ENCODE measurements at places on chromosomes 7 and 10.

DNA sequence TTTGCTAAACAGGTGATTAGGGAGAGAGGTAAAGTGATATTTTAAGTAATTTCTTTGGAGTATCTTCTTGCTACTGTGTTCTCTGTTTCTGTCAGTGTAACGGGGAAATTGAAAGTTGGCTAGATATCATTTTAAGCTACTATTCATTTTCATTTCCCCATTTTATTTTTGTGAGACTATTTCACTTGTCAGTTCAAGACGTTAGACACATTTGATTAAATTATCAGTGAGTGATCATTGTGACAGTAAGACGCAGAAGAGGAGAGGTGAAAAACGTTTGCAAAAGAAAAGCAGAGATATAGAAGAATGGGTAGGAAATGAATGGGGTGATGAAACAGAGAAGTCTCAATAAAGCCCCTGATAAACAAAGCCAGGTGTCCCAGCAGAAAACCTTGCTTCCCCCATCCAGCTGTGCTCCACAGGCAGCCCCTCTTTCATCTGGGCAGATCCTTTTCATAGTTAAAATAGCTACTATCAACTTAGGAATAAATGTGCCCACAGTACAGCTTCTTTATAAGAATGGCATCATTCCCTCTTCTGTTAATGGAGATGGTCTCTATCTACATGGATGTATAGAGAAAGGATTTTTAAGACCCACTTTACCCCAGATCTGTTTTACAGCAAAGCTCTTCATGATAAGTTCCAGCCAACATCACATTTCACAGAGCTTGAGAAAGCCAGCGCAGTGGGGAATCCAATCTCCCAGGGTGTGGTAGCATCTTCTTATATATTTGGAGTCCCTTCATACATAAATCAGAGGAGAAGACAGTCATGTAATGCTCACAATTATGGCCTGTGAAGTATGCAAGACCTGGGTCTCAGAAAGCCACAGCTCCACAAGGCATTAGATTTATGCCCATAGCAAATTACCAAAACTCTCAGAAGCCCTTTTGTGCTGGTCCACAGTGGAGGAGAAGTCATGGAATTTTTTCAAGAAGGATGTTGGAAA is 138.1 kb upstream of the ITGB1 start:
- DNase-seq = no peak

- no peak for DNase-seq
Observed at GRCh38 chr7:16563281-16564022, 36.8 kb downstream of the LRRC72 start.

DNA sequence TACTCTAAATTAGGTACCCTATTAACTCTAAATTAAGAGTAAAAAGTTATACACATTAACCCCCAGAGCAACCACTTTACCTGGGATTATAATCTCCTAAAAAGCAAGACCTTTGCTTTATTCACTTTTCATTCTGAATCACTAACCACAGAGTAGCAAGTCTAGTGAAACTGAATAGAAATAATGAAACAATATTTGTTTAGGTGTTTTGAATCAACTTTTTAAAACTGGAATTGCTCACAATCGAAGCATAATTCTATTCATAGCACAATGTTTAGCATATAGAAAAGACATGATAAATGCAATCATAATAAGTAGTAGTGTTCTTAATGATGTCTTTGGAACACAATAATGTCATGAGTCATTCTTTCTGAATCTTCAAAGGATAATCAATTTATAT is 37.0 kb upstream of the CASD1 start:
- DNase-seq = no peak

DNA sequence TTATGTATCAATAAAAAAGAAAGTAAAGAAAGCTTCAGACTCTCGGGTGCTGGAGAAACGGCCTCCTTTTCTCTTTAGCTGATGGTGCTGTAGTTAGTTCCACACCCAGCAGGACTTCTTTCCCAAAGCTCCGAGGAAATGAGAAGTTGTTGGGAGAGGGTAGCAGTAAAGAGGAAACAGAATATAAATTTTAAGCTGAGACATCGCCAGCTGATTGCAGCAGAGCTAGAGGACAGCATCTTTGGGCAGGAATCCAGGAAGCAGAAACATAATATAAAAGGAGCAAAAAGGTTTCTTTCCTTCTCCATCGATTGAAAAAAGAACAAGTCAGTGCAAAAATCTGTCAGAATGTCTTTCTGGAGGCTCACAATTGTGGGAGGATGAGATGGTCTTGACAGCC is 616.9 kb upstream of the FOXK1 start:
- DNase-seq = no peak

GRCh38 chr7:1951159-1951536 is 281.1 kb downstream of the ELFN1 start:
- DNase-seq = peak; percentile 91

- no peak for DNase-seq
Observed at GRCh38 chr7:98917331-98917730, 39.0 kb downstream of the TRRAP start.

- no peak for DNase-seq
Observed at GRCh38 chr10:126205486-126206205, 182.6 kb downstream of the ADAM12 start.

GRCh38 chr7:51732951-51733350 is 416.3 kb upstream of the COBL start:
- DNase-seq = no peak

GRCh38 chr7:39734633-39735004 is 111.2 kb downstream of the RALA start:
- no peak for DNase-seq

DNA sequence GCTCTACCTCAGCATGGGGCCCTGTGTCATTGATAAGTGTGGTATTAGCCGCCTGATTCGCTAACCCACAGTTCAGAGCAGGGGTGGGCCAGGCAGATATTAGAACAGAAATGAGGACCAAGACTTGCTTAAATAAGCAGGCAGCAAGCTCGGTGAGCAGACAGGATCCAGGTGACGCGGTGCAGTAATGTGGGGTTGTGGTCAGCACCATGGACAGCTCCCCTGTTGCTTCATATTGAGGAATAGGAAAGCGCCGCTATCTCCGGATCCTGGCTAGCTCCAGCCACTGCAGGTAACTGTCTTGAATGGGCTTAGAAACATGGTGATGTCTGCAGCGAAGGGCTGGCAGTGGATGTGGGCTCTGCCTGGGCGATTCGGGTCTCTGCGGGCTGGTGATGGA is 51.3 kb upstream of the GPR26 start:
- no peak for DNase-seq

GRCh38 chr10:124058346-124059003 is 34.9 kb downstream of the CHST15 start:
- no peak for DNase-seq

DNA sequence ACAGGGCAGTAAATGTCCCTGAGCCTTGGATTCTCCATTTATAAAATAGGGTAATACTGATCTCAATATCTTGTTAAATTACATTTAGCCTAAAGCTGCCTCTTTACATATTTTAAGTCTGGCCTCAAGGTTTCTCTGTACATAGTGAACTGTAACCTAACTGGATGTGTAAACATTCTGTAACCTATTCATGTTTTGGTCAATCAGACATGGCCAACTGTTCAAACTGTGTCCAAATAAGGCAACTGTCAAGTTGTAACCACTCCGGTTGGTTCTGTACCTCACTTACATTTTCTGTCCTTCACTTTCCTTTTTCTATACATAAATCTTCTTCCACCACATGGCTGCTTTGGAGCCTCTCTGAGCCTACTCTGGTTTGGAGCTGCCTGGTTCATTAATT is 107.1 kb upstream of the ITGB1 start:
- DNase-seq = no peak

GRCh38 chr7:51019891-51020870 is 237.5 kb upstream of the GRB10 start:
- DNase-seq = no peak

GRCh38 chr10:77926566-77927401 is at the start of gene DLG5:
Gene DLG5, minus strand, starts transcription at chr10:77926755. Its CDS starts 235 bp downstream, at chr10:77926520.
- DNase-seq = no peak

DNA sequence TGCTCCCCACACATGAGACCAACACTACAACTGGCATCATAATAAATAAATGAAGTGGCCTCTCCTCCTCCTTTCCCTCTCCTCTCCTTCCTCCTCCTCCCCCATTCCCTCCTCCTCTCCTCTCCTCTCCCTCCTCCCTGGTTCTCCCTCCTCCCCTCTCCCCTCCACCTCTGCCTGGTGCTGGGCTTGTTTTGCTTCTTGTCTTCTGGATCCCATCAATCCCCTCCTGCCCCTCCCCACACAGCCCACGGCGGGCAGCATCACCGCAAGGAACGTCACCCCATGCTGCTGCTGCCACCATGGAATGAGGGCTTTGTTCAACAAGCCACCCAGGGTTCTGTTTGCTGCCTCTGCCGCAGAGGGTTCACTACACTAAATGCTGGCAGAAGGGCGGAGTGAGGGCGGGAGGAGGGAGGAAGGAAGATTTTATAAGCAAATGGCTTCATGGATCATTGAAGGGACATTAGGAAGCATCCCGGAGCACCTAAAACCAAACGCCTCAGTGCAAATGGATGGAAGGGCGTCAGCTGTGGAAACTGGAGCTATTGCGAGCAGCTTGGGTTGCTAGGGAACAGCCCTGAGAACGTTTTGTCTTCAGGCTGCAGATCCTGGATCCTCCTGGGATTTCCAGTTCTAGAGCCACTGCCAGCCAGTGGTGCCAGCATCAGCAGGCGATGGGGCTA is 379.7 kb upstream of the ZMIZ1 start:
- peak; percentile 94 for DNase-seq

- no peak for DNase-seq
Observed at GRCh38 chr10:2150288-2150687, 413.0 kb upstream of the ADARB2 start.

- no peak for DNase-seq
Observed at GRCh38 chr7:85851571-85852193, 664.8 kb upstream of the SEMA3D start.

- DNase-seq = no peak
Observed at GRCh38 chr7:129690701-129691100, 79.2 kb downstream of the NRF1 start.

GRCh38 chr7:116251675-116252074 is 41.3 kb downstream of the TES start:
- no peak for DNase-seq

DNA sequence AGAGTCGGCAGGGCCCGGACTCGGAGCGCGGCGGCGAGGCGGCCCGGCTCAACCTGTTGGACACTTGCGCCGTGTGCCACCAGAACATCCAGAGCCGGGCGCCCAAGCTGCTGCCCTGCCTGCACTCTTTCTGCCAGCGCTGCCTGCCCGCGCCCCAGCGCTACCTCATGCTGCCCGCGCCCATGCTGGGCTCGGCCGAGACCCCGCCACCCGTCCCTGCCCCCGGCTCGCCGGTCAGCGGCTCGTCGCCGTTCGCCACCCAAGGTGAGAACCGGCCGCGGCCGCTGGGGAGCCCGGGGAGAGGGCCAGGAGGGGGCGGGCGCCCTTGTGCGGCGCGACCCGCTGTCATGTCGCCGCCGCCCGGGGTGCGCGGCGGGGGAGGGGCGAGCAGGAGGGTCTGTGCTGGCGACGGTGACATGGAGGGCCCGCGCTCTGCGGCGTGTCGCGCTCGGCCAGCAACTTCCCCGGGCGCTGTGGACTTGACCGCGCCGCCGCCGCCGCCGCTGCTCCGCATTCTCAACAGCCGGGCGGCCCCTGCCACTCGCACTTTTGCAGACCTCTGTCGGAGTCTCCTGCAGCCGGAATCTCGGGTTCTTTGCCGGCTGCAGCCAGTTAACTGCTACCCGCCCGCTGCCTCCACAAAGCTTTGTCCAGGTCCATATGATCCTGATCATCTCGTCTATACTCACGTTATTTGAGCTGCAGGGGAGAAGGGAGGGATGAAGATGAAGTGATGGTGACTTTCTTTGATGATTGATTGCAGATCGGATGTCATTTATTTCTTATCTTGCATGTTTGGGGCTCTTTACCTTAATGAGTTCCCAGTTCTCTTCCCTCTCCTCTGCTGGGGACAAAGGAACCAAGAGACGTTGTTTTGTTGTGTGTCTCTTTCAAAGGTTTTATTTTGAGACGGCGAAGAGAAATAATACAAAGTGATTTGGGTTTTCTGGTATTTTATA is 869 bp downstream of the TRIM24 start:
- DNase-seq = peak; percentile 42

GRCh38 chr7:41679566-41679965 is 23.3 kb downstream of the INHBA start:
- no peak for DNase-seq

GRCh38 chr10:24694086-24694485 is 29.6 kb downstream of the ARHGAP21 start:
- DNase-seq = no peak

DNA sequence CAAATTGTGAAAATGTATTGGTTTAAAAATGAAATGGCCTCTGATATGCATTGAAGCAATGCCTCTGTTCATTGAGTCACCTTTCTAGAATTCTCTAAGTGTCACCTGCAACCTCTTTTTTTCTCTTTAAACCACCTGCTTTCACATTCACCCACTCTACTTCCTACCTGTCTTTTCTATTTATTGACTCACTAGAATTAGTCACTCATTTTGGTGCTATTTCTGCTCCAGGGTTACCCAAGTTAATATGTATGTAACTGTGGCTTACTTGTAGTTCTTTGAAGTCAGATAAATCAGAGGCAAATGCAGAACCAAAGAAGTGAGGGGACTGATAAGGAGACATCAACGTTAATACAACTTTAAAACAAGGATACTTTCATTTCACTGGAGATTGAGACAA is 674.7 kb downstream of the CCSER2 start:
- no peak for DNase-seq

DNA sequence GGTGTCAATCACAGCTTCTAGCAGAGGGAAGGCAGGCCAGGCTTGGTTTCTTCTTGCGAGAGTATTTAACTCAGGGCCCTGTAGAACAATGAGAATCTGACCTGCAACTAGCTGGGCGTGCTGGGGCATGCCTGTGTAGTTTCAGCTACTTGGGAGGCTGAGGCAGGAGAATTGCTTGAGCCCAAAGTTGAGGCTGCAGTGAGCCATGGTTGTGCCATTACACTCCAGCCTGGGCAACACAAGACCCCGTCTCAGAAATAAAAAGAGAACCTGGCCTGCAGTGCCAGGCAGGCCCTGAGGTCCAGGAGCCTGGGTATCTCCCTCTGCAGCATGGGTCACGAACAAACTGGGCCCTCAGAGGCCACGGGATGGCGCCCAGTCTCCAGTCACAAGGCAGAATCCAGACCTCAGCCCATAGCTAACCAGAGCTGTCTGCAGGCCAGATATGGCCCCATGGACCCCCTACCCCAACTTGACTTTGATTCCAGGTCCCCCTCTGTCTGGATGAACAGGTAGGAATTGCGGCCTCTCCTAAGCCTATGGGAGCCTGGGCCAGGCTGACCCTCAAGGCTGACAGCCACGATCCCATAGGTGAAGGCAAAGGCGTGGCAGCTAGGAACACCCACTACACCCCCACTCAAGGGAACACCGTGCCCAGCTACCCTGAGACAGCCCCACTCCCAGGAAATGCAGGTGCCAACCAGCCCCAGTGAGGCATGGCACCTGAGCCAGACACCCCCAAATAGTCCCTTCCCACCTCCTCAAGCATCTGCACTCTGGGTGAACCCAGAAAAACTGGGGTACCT is 102.7 kb upstream of the TNRC18 start:
- DNase-seq = peak; percentile 17

- no peak for DNase-seq
Observed at GRCh38 chr7:114874170-114874569, 47.7 kb upstream of the MDFIC start.

Data from NCI-H510A (cell line).